ENCODE measurements at places on chromosomes 11 and 22.

- DNase-seq = no peak
Measured at GRCh38 chr11:126431401-126432064, 76.0 kb downstream of the ST3GAL4 start.

DNA sequence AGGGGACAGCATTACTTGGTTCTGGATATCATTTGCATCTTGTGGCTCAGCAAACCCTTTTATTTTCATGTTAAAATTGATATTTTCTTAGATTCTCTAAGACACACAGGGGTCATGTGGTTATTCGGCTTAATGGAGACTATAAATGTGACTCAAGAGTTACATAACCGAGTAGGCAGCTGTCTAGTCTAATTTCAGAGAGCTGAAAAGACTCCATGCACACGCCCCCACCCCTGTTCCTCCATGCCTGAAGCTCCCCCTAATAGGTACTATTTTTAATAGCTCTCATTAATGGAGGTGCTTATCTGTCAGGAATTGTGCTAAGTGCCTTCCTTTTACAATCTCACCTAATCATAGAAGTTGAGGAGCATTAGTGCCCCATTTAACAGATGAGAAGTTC, 189.2 kb upstream of the ARHGAP20 start:
- no peak for DNase-seq

- DNase-seq = no peak
Measured at GRCh38 chr11:16946477-16947282, 67.5 kb downstream of the PLEKHA7 start.

GRCh38 chr11:26777372-26777808, 55.5 kb upstream of the SLC5A12 start:
- DNase-seq = no peak

- no peak for DNase-seq
Measured at GRCh38 chr11:131350872-131351271, 19.5 kb upstream of the NTM start.

DNA sequence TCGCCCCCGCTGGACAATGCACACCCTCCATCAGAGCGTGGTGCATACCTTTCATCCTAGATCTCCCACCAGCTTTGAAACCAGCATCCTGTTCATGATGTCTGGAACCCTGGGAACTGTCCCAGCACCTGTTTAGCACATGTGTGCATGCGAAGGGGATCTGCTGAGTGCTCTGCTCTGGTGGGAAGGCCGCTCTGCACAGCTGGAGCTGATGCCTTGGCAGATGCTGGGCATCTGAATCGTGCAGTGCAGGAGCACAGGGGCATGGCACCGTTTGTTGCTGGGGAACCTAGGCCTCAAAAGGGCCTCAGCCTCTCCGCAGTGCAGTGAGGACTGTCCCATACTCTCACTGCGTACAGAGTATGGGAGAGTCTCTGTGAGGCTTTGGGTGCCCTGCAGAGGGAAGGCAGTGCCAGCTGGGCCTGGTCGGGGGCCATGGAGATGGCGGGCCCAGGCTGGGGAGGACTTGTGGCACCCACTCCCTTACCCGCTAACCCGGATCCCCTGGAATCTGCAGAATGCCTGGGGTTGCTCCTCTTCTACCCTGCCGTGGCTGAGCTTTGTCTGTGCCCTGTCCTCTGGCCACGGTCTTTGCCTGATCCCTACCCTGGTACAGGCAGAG, 72.9 kb upstream of the ATXN10 start:
- DNase-seq = no peak

DNA sequence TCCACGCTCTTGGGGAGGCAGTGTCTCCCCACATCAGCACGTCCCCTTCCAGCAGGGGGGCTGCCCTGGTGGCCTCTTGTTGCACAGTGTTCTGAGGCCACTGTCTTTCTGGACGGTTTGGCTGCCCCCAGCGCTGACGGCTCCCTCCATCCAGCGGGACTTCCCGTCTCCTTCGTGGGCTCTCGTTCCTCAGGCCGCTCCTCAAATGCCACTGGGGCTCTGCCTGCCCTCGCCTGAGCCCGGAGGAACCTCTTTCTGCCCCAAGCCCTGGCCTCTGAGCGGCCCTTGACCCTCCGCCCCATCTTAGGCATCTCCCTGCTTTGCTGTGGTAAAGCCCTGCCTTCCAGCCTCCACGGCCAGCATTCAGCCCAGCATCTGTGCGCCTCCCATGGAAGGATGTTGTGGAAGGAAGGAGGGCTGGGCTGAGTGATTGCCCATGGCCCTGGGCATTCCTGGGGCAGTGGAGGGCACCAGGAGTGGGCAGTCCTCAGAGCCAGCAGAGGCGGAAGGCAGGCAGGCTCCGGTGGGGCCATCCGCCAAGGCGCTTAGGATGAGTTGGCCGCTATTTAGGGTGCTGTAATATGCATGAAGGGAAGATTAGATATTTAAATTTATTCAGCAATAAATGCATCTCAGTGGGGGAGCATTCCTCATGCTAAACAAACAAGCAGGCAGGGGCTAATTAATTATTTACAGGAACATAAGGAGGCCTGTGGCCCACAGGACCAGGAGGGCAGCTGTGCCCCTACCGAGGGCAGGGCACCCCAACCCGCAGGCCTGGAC, 17.8 kb downstream of the OTUB1 start:
- no peak for DNase-seq

GRCh38 chr22:39013942-39014722, at the start of gene APOBEC3C:
Gene APOBEC3C (plus strand): TSS chr22:39014257. CDS start chr22:39014363, 106 bp downstream.
- DNase-seq = peak; percentile 14

GRCh38 chr11:65185171-65185570, 3.4 kb downstream of the CAPN1 start:
- no peak for DNase-seq

DNA sequence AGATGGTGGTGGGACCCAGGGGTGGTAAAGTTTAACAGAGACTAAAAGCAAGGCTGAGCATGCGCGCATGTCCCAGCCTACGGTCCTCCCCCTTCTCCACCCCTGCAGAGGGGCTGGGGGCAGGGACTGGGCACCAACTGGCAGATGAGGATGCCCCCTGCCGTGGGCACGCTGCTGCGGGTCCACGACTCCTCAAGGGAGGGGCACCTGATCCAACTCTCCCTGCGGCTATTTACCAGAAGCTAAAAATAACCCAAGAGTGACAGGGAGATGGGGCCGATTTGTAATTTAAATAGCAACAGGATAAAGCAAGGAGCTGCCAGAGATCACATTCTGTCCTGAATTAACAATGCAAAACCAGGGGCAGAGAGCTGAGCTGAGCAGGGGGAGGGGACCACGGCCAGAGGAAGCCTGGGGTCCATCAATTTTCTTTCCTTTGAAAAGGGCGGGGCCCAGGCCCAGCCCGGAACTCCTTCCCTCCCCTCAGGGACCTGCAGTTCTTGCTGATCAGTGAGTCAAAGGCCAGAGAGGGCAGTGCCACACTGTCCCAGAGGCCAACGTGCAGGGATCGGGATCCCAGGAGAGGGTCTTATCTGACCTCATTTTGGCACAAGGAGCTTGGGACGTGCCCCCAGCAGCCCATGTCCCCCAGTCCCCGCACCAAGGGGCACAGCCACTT, 8.1 kb upstream of the DGKZ start:
- no peak for DNase-seq

DNA sequence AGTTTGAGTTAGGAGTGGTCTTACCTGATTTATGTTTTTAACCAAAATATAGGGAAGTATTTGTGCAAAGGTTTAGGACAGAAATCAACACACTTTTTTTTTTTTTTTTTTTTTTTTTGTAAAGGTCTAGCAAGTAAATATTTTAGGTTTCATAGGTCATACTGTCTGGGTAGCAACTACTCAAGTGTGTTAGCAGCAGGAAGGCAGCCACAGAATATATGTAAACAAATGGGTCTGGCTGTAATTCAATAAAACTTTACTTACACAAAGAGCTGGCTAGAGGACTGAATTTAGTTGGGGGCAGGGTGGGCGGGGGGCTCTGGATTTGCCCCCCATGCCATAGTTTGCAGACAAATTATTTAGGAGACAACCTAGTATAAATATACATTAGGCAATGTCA, 510.4 kb downstream of the NELL1 start:
- no peak for DNase-seq

- DNase-seq = no peak
Measured at GRCh38 chr11:112841729-112842128, 119.5 kb upstream of the NCAM1 start.

DNA sequence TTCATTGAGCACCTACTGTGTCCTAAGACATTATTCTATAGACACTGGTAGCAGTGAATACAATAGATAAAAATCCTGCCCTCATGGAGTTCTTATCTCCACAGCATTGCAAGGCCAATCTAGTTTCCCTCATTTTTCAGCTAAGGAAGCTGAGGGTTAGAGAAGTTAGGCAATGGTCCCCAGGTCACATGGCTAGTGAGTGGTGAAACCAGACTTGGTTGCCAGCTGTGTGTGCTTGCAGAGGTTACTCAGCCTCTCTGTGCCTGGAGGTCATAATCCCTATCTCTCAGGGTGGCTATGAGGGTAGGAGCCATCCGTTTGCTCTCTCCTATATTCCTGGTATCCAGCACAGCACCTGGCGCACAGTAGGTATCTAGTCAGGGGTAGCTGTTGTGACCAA, 147.7 kb upstream of the SEZ6L start:
- no peak for DNase-seq

DNA sequence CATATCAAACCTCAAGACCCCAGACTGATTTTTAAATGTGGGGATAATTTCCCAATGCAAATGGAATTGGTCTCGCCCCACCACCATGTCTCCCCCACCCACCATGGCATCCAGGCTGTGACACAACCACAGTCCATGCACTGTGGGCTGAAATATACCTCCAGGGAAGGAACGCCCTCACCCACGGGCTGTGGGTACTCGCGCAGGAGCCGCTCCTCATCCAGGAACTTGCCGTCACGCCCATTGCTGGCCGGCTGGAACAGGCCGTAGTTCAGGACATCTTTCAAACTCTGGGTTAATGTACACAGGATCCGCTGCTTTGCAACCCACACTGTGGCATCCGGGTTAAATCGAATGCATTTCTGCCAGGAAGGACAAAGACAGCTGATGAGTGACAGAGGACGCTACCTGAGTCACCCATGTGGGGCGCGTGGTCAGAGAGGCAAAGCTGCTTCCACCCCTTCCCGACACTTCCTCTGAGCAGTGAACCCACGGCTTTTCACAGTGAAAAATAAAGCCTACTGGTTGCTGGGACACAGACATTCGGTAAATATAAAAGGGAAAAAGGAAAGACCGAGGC, 133.6 kb downstream of the SHANK2 start:
- no peak for DNase-seq

DNA sequence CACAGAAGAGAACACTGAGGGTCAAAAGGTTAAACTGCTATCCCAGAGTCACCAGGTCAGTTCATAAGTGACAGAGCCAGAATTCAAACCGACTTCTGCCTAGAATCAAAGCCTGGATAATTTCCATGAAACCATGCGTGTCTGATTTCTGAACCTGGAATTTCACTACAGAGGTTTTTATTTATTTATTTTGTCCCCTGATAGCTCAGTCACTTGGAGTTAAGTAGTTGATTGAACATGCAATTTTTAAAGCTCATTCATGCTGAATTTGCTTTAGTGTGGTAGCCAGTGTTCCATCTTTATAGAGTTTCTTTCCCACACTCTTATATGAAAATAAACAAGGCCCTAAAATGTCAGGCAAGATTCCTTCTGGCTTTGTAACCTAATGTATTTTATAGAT, 93.2 kb downstream of the NAV2 start:
- no peak for DNase-seq

DNA sequence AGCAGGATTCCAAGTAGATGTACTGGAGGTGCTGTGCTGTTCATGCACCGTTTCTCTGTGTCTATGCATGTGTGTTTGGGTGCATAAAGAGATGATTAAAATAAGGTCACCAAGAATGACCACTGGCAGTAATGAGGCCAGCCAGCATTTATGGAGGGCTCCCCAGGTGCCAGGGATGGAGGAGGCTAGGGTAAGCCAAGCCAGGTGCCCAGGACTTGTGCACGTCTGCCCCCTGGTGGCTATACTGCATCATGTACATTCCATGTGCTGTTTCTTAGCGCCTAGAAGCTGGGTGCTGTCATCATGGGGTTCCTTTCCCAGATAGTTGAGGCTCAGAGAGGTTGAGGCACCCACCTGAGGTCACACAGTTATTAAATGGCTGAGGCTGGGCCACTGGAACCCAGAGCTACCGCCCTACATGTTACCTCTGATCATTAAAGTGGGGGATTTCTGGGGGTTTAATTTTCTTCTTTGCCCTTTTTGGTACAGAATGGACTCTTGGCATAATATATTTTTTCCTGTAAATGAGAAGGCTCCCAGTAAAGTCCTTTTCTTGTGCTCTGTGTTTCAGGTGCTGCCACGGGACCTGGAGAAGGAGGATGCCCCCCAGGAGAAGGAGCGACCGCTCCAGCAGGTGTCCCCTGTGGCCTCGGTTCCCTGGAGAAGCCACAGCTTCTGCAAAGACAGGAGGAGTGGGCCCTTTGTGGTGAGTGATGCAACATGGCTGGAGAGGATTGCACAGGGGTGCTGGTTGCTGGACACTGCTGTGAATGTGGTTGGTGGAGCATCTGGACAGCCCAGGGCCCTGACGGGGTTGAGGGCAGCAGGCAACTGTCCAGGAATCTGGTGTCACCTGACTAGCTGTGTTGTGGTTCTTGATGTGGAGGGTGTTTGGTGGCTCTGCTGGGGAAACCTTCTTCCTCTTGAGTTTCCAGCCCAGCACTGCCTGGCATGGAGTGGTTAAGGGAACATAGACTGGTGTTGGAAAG, 96.4 kb downstream of the KIAA1671 start:
- no peak for DNase-seq

- no peak for DNase-seq
Measured at GRCh38 chr11:8610532-8611116, 16.6 kb upstream of the STK33 start.

- DNase-seq = no peak
Measured at GRCh38 chr11:8360086-8360828, 96.6 kb upstream of the LMO1 start.

DNA sequence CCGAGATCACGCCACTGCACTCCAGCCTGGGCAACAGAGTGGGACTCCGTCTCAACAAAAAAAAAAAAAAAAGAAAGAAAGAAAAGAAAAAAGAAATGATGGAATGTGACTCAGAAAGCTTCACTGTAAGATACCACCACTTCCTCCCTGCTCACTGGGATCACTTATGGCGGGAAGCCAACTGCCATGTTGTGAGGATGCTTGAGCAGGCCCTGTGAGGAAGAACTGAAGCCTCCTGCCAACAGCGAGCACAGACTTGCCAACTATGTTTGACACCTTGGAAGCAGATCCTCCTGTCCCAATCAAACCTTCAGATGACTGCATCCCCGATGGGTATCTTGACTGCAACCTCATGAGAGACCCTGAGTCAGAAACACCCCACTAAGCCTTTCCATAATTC, 8.3 kb downstream of the SEC14L6 start:
- no peak for DNase-seq

- DNase-seq = no peak
Measured at GRCh38 chr11:22668005-22668796, 1.8 kb downstream of the GAS2 start.

GRCh38 chr11:133656082-133656635, 123.9 kb upstream of the OPCML start:
- DNase-seq = no peak

DNA sequence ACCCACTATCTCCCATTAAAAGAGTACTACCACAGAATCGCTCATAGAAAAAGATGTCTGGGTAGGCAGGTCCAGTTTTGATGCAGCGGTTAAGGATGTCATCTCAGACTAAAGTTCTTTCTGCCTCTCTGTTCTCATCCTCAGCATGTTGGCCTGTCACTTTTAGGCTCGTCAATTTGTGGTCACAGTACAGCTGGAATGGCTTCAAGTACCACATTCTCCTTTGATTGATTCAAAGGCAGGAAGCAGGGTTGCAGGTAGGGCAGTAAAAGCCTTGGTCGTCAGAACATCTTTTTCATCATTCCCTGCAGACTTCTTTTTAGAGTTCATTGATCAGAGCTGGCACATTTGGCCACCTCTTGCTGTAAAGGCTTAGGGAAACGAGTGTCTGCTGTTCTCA, 28.7 kb downstream of the SDHD start:
- DNase-seq = no peak
